WTC11 (cell line): ENCODE measurements at places on chromosomes 6 and 20. TPM values are rescaled to one million over a fixed set of nuclear protein-coding genes. Genes with fewer than 3 reads are reported as not detected.

NFYA gene
- 34.7 to 37.7 TPM (median 35.8 TPM) in 3 replicates for total RNA-seq

MUCL3 gene
- total RNA-seq = 0.15 to 0.21 TPM (median 0.18 TPM) in 3 replicates

GPSM3 gene
- 10.0 to 14.0 TPM (median 13.1 TPM) in 3 replicates for total RNA-seq

XKR7 gene
- total RNA-seq = 2.3 to 2.6 TPM (median 2.5 TPM) in 3 replicates

COX4I2 gene
- total RNA-seq = 0.44 TPM in 1 of 3 replicates, not detected in the others

RBPJL gene
- 0.78 to 0.85 TPM (median 0.80 TPM) in 3 replicates for total RNA-seq

RSPH4A gene
- total RNA-seq = 0.34 to 0.57 TPM (median 0.34 TPM) in 3 replicates

CPNE5 gene
- total RNA-seq = 0.44 to 0.71 TPM (median 0.48 TPM) in 3 replicates

B3GAT2 gene
- total RNA-seq = 0.70 to 0.85 TPM (median 0.71 TPM) in 3 replicates

EPPIN gene
- 0.16 to 0.26 TPM (median 0.23 TPM) in 3 replicates for total RNA-seq

ADGB gene
- total RNA-seq = not detected in 3 replicates

SLC26A8 gene
- 0.46 to 0.80 TPM (median 0.50 TPM) in 3 replicates for total RNA-seq

- no peak for DNase-seq
- H3K4me3 ChIP-seq = no peak overlapping the region
- no peaks in the 10 kb centered on the region for H3K27me3 ChIP-seq
- no peak overlapping the region for H3K27ac ChIP-seq
- H3K36me3 ChIP-seq = no peaks in the 10 kb centered on the region
These were observed 351.7 kb downstream of the CDC5L start for GRCh38 chr6:44739181-44739580.

GRCh38 chr20:40863355-40863919, 165.2 kb upstream of the TOP1 start:
- no peak overlapping the region for H3K27ac ChIP-seq
- H3K4me3 ChIP-seq = no peak overlapping the region
- peaks cover 17% of the 10 kb centered on the region for H3K4me1 ChIP-seq
- 0 out of 2 replicates have a peak, but pooled peaks cover 3% of the 10 kb centered on the region for H3K27me3 ChIP-seq

DNA sequence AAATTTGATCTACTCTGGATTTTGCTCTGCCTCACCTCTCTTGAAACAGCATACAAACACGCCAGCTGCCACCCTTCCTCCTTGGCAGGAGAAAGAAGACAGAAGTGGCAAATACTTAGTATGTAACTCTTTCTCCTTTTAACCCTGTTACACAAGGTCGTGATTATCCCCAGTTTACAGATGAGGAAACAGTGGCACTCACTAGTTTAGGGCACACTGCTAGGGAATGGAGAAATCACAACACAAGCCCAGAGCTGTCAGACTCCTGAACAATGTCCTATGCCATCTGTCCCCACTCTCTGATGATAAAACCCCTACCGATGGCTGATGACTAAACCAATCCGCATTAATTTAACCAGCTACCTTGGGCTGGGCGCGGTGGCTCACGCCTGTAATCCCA, 79.7 kb downstream of the FGD2 start:
- no peak for DNase-seq
- no peaks in the 10 kb centered on the region for H3K27me3 ChIP-seq
- no peak overlapping the region for H3K4me3 ChIP-seq
- H3K27ac ChIP-seq = no peak overlapping the region
- H3K4me1 ChIP-seq = peaks cover 17% of the 10 kb centered on the region
- no peaks in the 10 kb centered on the region for H3K36me3 ChIP-seq

GRCh38 chr20:59211208-59211765, 47.7 kb downstream of the ZNF831 start:
- no peak for DNase-seq
- no peak overlapping the region for H3K4me3 ChIP-seq
- H3K4me1 ChIP-seq = peaks cover 13% of the 10 kb centered on the region
- H3K36me3 ChIP-seq = no peaks in the 10 kb centered on the region
- H3K27ac ChIP-seq = no peak overlapping the region
- peaks cover 5% of the 10 kb centered on the region for H3K27me3 ChIP-seq

GRCh38 chr6:6746333-6746969, 157.9 kb downstream of the LY86 start:
- H3K27ac ChIP-seq = no peak overlapping the region
- no peaks in the 10 kb centered on the region for H3K36me3 ChIP-seq
- no peaks in the 10 kb centered on the region; the same call in 1 of the 2 replicates for H3K27me3 ChIP-seq
- H3K4me1 ChIP-seq = peaks cover 23% of the 10 kb centered on the region
- DNase-seq = no peak
- H3K4me3 ChIP-seq = no peak overlapping the region

GRCh38 chr20:1741309-1742048, 83.9 kb upstream of the SIRPG start:
- H3K4me1 ChIP-seq = peaks cover 21% of the 10 kb centered on the region
- peaks cover 2% of the 10 kb centered on the region for H3K27me3 ChIP-seq
- no peak for DNase-seq
- no peaks in the 10 kb centered on the region for H3K36me3 ChIP-seq
- no peak overlapping the region for H3K4me3 ChIP-seq

- no peak overlapping the region for H3K4me3 ChIP-seq
- H3K27me3 ChIP-seq = no peaks in the 10 kb centered on the region
- H3K27ac ChIP-seq = no peak overlapping the region
- H3K4me1 ChIP-seq = peaks cover 23% of the 10 kb centered on the region
- H3K36me3 ChIP-seq = no peaks in the 10 kb centered on the region
- no peak for DNase-seq
These were observed 8.4 kb upstream of the MAPK13 start for GRCh38 chr6:36121787-36122494.

GRCh38 chr20:16580620-16581019, 7.4 kb upstream of the KIF16B start:
- H3K27ac ChIP-seq = no peak overlapping the region
- DNase-seq = no peak
- H3K27me3 ChIP-seq = no peaks in the 10 kb centered on the region
- H3K4me1 ChIP-seq = peaks cover 17% of the 10 kb centered on the region
- H3K36me3 ChIP-seq = no peaks in the 10 kb centered on the region

GRCh38 chr6:167540796-167541195, 215.9 kb downstream of the TTLL2 start:
- H3K4me1 ChIP-seq = 0 out of 2 replicates have a peak, but pooled peaks cover 3% of the 10 kb centered on the region
- no peak for DNase-seq
- H3K4me3 ChIP-seq = no peak overlapping the region

DNA sequence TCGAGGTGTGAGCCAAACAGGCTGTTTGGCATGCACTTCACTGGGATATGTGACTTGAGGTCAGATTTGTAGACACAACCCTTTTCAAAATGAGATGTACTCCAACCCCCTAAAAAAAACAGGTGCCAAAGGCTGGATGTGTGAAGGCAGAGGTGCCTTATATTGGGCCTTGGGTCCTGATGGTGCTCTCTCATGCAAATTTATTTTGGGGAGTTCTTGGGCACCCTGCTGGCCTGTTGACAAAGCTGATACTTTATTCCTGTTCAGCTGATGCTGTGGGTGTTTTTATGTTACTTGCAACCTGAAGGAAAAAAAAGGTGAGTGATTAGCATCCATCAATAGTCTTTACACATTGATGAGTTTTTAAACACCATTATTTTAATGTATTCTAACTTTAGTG, 121.5 kb downstream of the DNAH8 start:
- H3K4me3 ChIP-seq = no peak overlapping the region
- no peak for DNase-seq
- no peak overlapping the region for H3K27ac ChIP-seq
- peaks cover 41% of the 10 kb centered on the region for H3K27me3 ChIP-seq
- H3K4me1 ChIP-seq = peaks cover 23% of the 10 kb centered on the region
- H3K36me3 ChIP-seq = no peaks in the 10 kb centered on the region

GRCh38 chr20:31500527-31500926, 13.7 kb upstream of the HM13 start:
- H3K4me1 ChIP-seq = no peaks in the 10 kb centered on the region
- H3K27ac ChIP-seq = no peak overlapping the region
- peaks cover 3% of the 10 kb centered on the region; the same call in 1 of the 2 replicates for H3K36me3 ChIP-seq
- DNase-seq = no peak
- H3K4me3 ChIP-seq = no peak overlapping the region

GRCh38 chr6:24845578-24845977, 46.9 kb upstream of the ARMH2 start:
- no peaks in the 10 kb centered on the region for H3K27me3 ChIP-seq
- no peak for DNase-seq
- H3K4me1 ChIP-seq = peaks cover 6% of the 10 kb centered on the region; the same call in 1 of the 2 replicates
- peaks cover 21% of the 10 kb centered on the region for H3K36me3 ChIP-seq

DNA sequence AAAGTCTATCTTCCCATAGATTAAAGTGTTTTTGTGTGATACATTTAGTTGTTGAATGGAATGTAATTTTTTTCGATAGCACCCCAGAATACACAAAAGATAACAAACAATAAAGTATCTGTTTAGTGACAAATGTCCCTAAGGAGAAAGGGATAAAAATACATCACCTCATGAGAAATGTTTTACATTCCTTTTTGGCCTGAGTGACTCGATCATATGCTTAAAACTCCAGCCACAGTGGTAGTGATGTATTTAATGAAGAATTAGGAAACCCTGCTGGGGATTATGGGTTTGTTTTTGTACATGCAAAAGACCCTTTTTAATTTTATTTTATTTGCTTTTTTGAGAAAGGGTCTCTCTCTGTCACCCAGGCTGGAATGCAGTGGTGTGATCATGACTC, 4.3 kb upstream of the SGK1 start:
- no peaks in the 10 kb centered on the region for H3K36me3 ChIP-seq
- peaks cover 26% of the 10 kb centered on the region for H3K27me3 ChIP-seq
- H3K4me1 ChIP-seq = peaks cover 19% of the 10 kb centered on the region

- H3K36me3 ChIP-seq = peaks cover 35% of the 10 kb centered on the region
- H3K4me1 ChIP-seq = no peaks in the 10 kb centered on the region
- DNase-seq = no peak
- H3K27me3 ChIP-seq = no peaks in the 10 kb centered on the region
- H3K27ac ChIP-seq = no peak overlapping the region
- H3K4me3 ChIP-seq = no peak overlapping the region
These were observed 9.3 kb downstream of the SLC9A8 start for GRCh38 chr20:49821870-49822331.

DNA sequence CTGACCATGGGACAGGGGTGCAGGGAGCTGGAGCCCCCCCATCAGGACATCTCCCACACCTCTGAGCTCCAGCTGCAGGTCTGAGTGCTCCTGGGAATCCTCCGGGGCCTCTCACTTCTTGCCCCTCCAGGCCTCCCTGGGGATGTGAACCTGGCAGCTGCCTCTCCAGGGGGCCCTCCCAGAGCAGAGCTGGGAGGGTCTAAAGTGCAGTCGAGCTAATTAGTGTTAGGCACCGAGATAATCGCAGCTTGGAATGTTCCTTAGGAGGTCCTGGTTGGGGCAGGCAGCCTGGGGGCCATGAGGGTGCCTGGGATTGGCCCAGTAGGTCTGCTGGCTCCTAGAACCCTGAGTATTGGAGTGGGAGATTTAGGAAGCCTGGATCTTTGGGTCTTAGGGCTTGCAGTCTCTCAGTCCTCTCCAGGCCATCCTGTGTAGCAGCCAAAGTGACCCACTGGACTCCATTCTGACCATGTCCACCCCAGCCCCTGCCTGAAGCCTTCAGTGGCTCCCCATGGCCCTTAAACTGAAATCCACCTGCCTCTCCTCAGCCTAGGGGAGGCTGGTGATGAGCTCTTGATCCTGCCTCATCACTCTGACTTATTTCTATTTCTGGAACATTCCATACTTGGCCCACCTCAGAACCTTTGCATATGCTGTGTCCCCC, 26.0 kb downstream of the CEBPB start:
- no peaks in the 10 kb centered on the region for H3K36me3 ChIP-seq
- DNase-seq = no peak
- H3K27me3 ChIP-seq = peaks cover 2% of the 10 kb centered on the region; the same call in 1 of the 2 replicates

- no peak for DNase-seq
- no peak overlapping the region for H3K4me3 ChIP-seq
- H3K36me3 ChIP-seq = no peaks in the 10 kb centered on the region
- no peaks in the 10 kb centered on the region; the same call in 1 of the 2 replicates for H3K27me3 ChIP-seq
- H3K4me1 ChIP-seq = peaks cover 14% of the 10 kb centered on the region
These were observed 3.9 kb upstream of the ECI2 start for GRCh38 chr6:4139272-4139671.

- H3K27ac ChIP-seq = no peak overlapping the region
- H3K4me1 ChIP-seq = peaks cover 8% of the 10 kb centered on the region
These were observed 77.6 kb upstream of the PTPRK start for GRCh38 chr6:128597956-128598355.

GRCh38 chr6:139920776-139921100, 546.3 kb upstream of the CITED2 start:
- H3K36me3 ChIP-seq = no peaks in the 10 kb centered on the region
- no peaks in the 10 kb centered on the region for H3K27me3 ChIP-seq
- H3K27ac ChIP-seq = no peak overlapping the region

DNA sequence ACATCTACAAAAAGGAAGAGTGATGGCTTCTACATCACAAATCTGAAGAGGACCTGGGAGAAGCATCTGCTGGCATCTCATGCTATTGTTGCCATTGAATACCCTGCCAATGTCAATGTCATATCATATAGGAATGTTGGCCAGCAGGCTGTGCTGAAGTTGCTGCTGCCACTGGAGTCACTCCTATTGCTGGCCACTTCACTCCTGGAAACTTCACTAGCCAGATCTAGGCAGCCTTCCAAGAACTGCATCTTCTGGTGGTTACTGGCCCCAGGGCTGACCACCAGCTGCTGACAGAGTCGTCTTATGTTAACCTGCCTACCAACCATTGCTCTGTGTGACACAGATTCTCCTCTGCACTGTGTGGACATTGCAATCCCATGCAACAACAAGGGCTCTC, 111.8 kb downstream of the PERP start:
- no peaks in the 10 kb centered on the region for H3K4me1 ChIP-seq
- peaks cover 10% of the 10 kb centered on the region; the same call in 1 of the 2 replicates for H3K36me3 ChIP-seq
- H3K27ac ChIP-seq = no peak overlapping the region
- no peak overlapping the region for H3K4me3 ChIP-seq
- no peak for DNase-seq

- DNase-seq = peak; percentile 61
- no peaks in the 10 kb centered on the region for H3K27me3 ChIP-seq
- H3K4me3 ChIP-seq = no peak overlapping the region
- no peak overlapping the region for H3K27ac ChIP-seq
These were observed 12.9 kb upstream of the WFDC2 start for GRCh38 chr20:45456632-45457031.

DNA sequence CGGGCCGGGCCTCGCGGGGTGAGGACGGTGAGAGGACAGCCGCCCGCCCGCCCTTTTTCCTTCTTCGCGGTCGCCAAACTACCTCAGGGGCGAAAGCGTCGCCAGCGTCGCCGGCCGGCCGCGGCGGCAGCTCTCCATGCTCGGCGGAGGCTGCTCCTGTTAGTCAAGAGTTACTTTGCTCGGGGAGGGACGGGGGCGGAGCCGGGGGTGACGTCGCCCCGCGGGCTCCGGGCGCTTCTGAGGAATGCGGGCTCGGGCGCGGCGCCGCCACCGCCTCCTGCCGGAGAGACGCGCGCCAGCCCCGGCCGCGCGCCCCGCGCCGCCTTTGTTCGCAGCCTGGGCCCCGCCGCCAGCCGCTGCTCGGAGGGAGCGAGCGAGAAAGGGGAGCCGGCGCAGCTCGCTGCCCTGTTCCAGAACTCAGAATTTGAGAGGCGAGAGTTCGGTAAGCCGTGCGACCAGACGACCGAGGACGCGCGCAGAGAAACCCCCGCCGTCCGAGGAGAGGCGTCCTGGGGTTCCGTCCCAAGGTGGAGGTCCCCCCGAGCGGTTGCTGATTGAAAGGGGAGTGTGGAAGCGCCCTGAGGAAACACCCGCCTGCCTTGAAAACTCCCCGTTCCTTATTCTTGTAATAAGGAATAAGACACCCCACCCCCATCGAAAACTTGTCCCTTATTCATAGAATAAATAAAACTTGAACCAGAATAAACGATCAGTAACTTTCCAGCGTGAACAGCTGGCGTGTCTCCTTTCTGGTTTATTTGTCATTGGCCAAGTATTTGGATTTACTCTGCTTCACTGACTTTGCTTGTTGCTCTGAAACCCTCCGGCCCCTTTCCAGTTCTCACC, at the start of gene PTPRK:
PTPRK (minus strand) TSS at position 164 of the 846 bp plus-strand sequence. CDS start 241 bp downstream, outside the sequence.
- peak within 1 kb of the TSS; percentile 99 for H3K27ac ChIP-seq
- H3K4me3 ChIP-seq = peak within 1 kb of the TSS; percentile 89
- DNase-seq = peak; percentile 96
- peaks cover 5% of the 10 kb centered on the region; the same call in 1 of the 2 replicates for H3K27me3 ChIP-seq
- no peaks in the 10 kb centered on the region for H3K36me3 ChIP-seq
- peaks cover 40% of the 10 kb centered on the region for H3K4me1 ChIP-seq

GRCh38 chr6:31776989-31777666, at the start of gene VWA7:
Gene VWA7, minus strand, starts transcription at chr6:31777328. Its CDS starts 549 bp downstream, at chr6:31776779.
- no peaks in the 10 kb centered on the region for H3K27me3 ChIP-seq
- H3K4me1 ChIP-seq = 0 out of 2 replicates have a peak, but pooled peaks cover 2% of the 10 kb centered on the region
- H3K4me3 ChIP-seq = no peak within 1 kb of the TSS
- peak within 1 kb of the TSS; percentile 68; the same call in 1 of the 2 replicates for H3K27ac ChIP-seq
